ENCODE measurements at places on chromosomes 4 and X. TPM values are rescaled to one million over a fixed set of nuclear protein-coding genes. Genes with fewer than 3 reads are reported as not detected.

DNA sequence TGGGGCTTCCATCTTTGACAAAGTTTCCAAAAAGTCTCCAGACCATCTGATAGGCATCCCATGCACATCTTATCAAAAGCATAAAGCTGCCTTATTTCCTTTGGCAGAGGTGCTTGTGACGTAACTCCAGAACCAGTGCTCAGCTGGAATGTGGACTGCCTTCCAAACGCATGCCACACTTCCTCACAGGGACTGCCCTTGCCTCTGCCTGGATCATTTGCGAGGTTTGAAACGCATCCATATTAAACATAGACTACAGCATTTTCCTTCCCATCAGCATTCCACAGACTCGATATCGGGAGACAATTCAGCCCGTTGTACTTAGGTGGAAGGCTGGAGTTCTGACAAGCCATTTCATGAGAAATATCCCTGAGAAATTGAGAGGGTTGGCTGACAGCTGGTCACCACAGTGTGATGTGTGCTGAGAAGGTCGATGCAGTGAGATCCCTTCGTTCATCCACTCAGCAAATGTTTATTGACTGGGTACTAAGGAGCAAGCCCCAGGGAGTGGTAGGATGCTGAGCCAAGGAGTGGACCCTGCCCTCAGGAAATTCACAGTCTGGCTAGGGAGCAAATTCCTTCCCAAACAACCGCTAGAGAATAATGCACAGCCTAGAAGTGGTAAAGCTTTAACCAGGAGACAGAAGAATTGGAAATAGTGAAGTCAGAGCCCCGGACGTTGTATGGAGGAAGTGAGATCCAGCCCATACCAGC, 376.0 kb downstream of the BCOR start:
- H3K4me3 ChIP-seq = no peak overlapping the region
- DNase-seq = no peak
- H3K27me3 ChIP-seq = no peaks in the 10 kb centered on the region
- H3K36me3 ChIP-seq = no peaks in the 10 kb centered on the region

GRCh38 chrX:45191820-45192409, 8.8 kb downstream of the DIPK2B start:
- no peak overlapping the region for H3K27ac ChIP-seq
- H3K27me3 ChIP-seq = no peaks in the 10 kb centered on the region
- H3K4me3 ChIP-seq = no peak overlapping the region
- H3K36me3 ChIP-seq = no peaks in the 10 kb centered on the region
- no peak for DNase-seq

The DUSP21 gene
- total RNA-seq = not detected

- DNase-seq = no peak
- H3K27ac ChIP-seq = no peak within 1 kb of the TSS
- H3K36me3 ChIP-seq = no peaks in the 10 kb centered on the region
- no peaks in the 10 kb centered on the region for H3K4me1 ChIP-seq
- H3K27me3 ChIP-seq = no peaks in the 10 kb centered on the region
These were observed at the start of gene C1QTNF7 for GRCh38 chr4:15427701-15428100. Gene C1QTNF7, plus strand, starts transcription at chr4:15428033. Its CDS starts 7,711 bp downstream, at chr4:15435744.

- H3K27ac ChIP-seq = no peak overlapping the region
- no peaks in the 10 kb centered on the region for H3K4me1 ChIP-seq
- no peaks in the 10 kb centered on the region for H3K27me3 ChIP-seq
- DNase-seq = no peak
- H3K36me3 ChIP-seq = no peaks in the 10 kb centered on the region
These were observed 35.9 kb downstream of the HPGDS start for GRCh38 chr4:94306713-94307112.

DNA sequence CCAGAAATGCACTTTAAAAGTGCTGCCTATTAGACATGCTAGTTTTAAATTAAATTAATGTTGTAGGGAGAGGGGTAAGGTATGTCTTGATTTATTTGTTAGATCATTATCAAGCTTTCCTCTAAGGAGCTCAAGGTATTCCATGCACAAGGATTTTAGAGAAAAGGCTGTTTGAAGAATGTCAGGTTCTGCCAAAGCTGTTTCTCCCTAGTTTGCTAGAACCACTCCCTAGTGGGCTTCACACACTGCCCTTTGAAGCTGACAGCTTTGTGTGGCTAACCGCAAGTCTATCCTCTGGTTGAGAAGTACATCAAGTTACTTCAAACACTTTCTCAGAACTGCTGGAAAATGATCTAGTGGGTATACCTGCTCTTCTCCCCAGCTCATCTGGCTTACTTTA, 32.3 kb downstream of the RASL11B start:
- DNase-seq = peak; percentile 70
- no peaks in the 10 kb centered on the region for H3K27me3 ChIP-seq
- no peaks in the 10 kb centered on the region for H3K4me1 ChIP-seq
- H3K27ac ChIP-seq = no peak overlapping the region
- no peak overlapping the region for H3K4me3 ChIP-seq
- H3K36me3 ChIP-seq = no peaks in the 10 kb centered on the region

DNA sequence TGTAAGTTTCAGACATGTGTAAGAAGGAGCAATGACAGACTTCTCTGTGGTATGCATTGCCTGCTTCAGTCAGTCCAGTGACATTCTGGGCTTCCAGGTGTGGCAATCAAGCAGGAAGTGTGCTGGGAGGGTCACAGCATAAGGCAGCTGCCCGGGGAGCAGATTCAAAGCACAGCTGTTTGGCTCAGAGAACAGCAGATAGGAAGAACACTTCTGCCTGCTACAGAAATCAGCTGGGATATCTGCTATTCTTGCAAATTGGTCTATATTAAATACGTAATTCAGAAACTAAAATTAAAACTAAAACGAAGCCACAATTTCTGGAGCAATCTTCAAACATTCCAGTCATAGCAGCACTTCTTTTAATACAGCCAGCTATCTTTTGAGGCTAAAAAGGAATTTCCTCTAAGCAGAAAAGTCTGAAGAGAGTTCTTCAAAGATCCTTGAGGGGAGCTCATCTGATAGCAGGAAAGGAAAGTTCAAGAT, 47.5 kb upstream of the GALNT7 start:
- peak; percentile 80 for DNase-seq
- peaks cover 27% of the 10 kb centered on the region for H3K4me1 ChIP-seq
- H3K36me3 ChIP-seq = no peaks in the 10 kb centered on the region
- no peaks in the 10 kb centered on the region for H3K27me3 ChIP-seq

GRCh38 chr4:119228406-119228805, 15.9 kb downstream of the USP53 start:
- no peak overlapping the region for H3K4me3 ChIP-seq
- no peaks in the 10 kb centered on the region for H3K36me3 ChIP-seq
- H3K27me3 ChIP-seq = no peaks in the 10 kb centered on the region
- DNase-seq = no peak

All from thymus (tissue), 14 donors.